ENCODE measurements at places on chromosomes 1 and 21. TPM values are rescaled to one million over a fixed set of nuclear protein-coding genes. Genes with fewer than 3 reads are reported as not detected.

The ANKRD65 gene
- 1.6 TPM for total RNA-seq

DNA sequence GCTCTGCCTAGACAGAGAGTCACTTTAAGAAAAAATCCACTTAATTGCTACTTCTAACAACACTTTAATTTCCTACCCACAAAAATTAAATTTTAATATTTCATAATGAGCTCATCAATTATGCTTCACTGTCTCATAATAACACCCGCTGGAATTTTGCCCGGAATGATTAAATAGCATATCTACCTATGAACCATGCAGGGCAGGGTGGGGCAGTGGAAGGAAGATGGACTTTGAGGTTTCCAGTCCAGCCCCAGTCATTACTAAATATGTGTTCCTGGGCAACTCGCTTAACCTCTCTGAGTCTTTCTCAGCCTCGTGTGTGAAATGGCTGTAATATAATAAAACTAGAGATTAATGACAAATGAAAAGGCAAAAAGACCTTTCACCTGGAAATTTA lies 32.8 kb upstream of the SLC45A1 start:
- H3K4me3 ChIP-seq, result no peak overlapping the region
- H3K27me3 ChIP-seq, result peaks cover 12% of the 10 kb centered on the region
- no peaks in the 10 kb centered on the region for H3K36me3 ChIP-seq
- no peak for DNase-seq
- no peak overlapping the region for H3K27ac ChIP-seq

GRCh38 chr1:184036517-184036949 lies 995 bp downstream of the COLGALT2 start:
- H3K27ac ChIP-seq, result peak overlapping the region; percentile 90
- H3K27me3 ChIP-seq, result peaks cover 9% of the 10 kb centered on the region
- peak overlapping the region; percentile 74 for H3K4me3 ChIP-seq

The GBP5 gene
- 0.76 TPM for total RNA-seq

The VWA1 gene
- total RNA-seq, result 16.6 TPM

GRCh38 chr1:204894031-204894430 lies 23.4 kb downstream of the NFASC start:
- no peak for DNase-seq
- H3K36me3 ChIP-seq, result no peaks in the 10 kb centered on the region
- no peak overlapping the region for H3K27ac ChIP-seq
- peaks cover 5% of the 10 kb centered on the region for H3K4me1 ChIP-seq
- H3K4me3 ChIP-seq, result no peak overlapping the region

The LAPTM5 gene
- 20.9 TPM for total RNA-seq

DNA sequence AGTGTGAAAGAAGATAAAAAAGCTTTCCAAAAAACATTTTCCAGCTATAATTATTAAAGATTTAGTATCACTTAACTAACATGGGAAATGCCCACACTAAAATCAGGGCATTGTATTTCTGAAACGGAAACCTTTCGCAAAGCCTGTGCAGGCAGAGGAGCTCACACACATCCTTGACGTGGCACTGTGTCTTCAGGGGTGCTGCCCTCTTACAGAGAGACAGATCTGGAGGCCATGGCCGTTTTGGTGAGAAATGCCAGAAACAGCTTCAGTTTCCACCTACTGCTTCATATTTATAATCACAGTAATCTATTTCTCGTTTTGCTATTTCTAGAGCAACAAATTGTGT lies 26.7 kb downstream of the ATP1B1 start:
- no peak overlapping the region for H3K27ac ChIP-seq
- H3K36me3 ChIP-seq, result no peaks in the 10 kb centered on the region
- no peak overlapping the region for H3K4me3 ChIP-seq
- H3K27me3 ChIP-seq, result no peaks in the 10 kb centered on the region

DNA sequence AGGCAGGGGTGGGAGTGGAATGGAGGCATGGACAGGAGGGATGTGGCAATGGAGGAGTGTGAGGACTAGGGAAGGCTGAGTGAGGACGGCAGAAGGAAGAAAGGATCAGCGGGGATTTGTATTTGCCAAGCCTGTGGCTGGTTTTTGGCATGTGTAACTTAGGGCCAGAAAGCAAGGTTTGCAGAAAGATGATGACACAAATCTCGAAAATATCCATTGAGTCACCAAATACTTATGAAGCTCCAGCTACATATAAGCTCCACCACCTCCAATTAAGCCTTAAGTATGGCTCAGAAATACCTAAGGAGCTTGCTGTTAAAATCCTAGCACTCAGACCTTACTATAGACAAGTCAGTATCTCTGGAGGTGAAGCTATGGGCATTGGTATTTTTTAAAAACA lies 90.1 kb downstream of the OMA1 start:
- no peak for DNase-seq
- no peak overlapping the region for H3K4me3 ChIP-seq
- no peaks in the 10 kb centered on the region for H3K36me3 ChIP-seq
- no peaks in the 10 kb centered on the region for H3K27me3 ChIP-seq

DNA sequence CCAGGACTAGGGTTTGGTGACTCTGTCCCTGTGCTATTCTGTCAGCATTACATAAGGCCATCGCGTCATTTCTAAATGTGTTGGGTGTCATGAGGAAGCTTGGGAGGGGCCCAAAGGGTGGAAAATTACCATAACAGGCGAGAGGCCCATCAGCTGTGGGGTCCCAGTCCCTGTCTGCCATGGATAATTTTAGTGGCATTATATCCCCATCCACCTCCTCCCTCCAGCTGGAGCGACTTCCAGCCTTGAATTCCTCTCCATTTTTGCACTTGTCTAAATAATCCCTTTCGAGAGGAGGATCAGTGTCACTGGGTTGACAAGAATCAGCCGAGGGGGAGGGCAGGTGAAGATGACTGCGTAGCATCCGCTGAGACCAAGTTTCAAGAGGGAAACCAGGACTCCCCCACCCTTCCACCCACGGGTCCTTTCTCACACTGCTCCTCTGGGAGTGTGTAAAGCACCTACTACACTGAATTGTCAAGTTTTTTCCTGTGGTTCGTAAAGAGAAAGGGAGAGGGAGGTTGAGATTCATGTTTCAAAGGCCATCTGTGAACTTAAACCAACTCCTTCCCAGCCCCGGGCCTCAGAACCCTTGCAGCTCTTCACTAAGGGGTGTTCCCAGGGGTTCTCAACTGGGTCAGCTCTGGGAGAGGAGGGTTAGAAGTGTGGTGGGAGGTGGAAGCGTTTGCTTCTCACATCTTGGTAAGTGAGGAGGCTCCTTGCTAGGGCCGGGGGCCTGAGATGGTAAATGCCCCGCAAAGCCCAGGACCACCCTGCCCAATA lies 29.2 kb downstream of the VASH2 start:
- H3K27me3 ChIP-seq, result no peaks in the 10 kb centered on the region
- no peak for DNase-seq
- peaks cover 37% of the 10 kb centered on the region for H3K4me1 ChIP-seq
- H3K4me3 ChIP-seq, result no peak overlapping the region
- no peaks in the 10 kb centered on the region for H3K36me3 ChIP-seq
- peak overlapping the region; percentile 41 for H3K27ac ChIP-seq

DNA sequence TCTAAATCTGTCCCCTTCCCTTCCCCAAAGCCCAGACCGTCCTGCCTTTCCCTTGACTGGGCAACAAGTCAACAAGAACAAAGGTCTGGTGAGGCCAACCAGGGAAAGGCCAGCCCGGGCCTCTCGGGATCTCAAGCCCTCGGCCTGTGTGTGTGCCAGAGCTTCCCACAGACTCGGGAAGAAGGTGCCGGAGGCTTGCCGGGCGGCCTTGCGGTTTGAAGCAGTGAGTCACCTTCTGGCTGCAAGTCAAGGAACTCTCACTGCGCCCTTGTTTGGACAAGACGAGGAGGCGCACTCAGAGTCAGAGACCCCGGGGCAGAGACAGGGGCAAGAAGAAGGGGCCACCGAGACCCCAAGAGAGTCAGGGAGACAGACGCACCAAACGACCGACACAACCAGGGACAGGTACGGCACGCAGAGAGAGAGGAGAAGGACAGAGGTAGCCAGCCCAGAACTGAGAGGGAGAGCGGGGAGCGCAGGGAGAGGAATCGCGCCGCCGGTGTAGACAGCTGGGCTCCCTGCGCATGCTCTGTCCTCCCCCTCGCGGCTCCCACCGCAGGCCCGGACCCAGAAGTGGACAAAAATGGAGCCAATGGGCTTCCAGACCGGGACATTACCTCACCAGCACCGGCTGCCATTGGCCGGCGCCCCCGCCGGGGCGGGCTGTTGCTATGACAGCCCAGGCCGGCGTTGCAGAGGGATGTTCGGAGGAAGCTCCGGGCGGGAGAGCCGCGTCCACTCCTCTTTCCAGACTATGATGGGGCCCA lies 66.6 kb upstream of the LAPTM5 start:
- H3K36me3 ChIP-seq, result no peaks in the 10 kb centered on the region
- H3K27ac ChIP-seq, result peak overlapping the region; percentile 96
- DNase-seq, result peak; percentile 96
- peaks cover 14% of the 10 kb centered on the region for H3K4me1 ChIP-seq
- peak overlapping the region; percentile 53 for H3K4me3 ChIP-seq

DNA sequence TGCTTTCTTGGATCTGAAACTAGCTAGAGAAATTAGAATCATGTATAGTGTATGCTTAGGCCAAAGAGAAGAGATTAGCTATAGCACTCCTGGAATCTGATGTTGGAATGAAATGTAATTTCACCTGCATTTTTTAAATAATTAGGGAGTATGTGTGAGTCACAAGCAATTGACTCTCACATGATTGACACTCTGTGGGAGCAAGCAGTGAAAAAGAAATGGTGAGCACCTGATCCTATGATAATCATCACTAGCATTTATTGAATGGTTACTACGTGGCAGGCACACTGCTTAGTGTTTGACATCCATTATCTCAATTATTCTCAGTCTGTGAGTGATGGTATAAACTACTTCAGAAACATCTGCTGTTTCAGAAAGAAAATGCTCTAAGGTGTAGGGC lies 176.6 kb downstream of the NRIP1 start:
- H3K27me3 ChIP-seq, result no peaks in the 10 kb centered on the region
- no peak overlapping the region for H3K27ac ChIP-seq
- no peak for DNase-seq
- H3K36me3 ChIP-seq, result no peaks in the 10 kb centered on the region
- no peak overlapping the region for H3K4me3 ChIP-seq

GRCh38 chr1:84365225-84366221 lies 32.8 kb upstream of the DNASE2B start:
- no peak for DNase-seq
- H3K4me1 ChIP-seq, result no peaks in the 10 kb centered on the region
- H3K27me3 ChIP-seq, result no peaks in the 10 kb centered on the region
- no peaks in the 10 kb centered on the region for H3K36me3 ChIP-seq
- H3K27ac ChIP-seq, result no peak overlapping the region
- H3K4me3 ChIP-seq, result no peak overlapping the region

The UTS2 gene
- not detected for total RNA-seq

DNA sequence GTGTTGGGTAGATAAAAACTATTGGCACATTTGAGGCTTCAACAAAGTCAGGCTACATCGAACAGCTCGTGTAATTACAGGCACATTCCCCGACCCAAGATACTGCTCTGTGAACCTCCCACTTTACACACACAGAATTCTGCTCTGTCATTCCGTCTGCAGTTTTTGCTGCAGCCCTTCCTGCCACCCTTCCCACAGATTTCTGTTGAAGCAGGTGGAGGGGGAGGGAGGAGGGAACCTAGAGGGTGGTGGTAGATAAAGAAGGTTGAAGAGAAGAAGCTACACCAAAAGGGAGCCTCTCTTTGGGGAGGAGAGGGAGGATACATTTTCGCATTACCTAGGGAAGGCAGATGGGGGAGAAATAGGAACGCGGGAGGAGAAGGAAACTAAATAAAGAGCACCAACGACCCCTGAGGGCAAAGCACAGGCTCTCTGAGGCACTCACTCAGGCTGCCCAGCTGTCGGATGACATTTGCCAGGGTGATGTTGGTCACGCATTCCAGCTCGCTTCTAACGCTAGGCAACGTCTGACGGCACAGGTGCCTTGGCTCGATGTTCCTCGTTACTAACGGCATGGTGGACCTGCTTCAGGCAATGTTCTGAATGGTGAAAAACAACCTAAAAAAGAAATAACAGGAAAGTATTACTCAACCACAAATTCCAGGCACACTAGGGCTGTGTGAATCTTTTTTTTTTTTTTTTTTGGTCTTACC lies 36.0 kb downstream of the GPR3 start:
- peak; percentile 50 for DNase-seq
- H3K4me3 ChIP-seq, result peak overlapping the region; percentile 2
- no peaks in the 10 kb centered on the region for H3K36me3 ChIP-seq
- H3K27ac ChIP-seq, result peak overlapping the region; percentile 80
- no peaks in the 10 kb centered on the region for H3K27me3 ChIP-seq
- peaks cover 95% of the 10 kb centered on the region for H3K4me1 ChIP-seq

The TARS2 gene
- 25.1 TPM for total RNA-seq

The SMG5 gene
- 79.8 TPM for total RNA-seq

The AQP10 gene
- 0.36 TPM for total RNA-seq

All from heart right ventricle (tissue), 16 donors.